Pancreas (tissue), 10 donors: ENCODE measurements at places on chromosomes 4 and X. TPM values are rescaled to one million over a fixed set of nuclear protein-coding genes. Genes with fewer than 3 reads are reported as not detected.

Gene COL25A1
- 0.25 TPM for total RNA-seq

- DNase-seq = no peak
- no peaks in the 10 kb centered on the region for H3K36me3 ChIP-seq
- no peaks in the 10 kb centered on the region for H3K27me3 ChIP-seq
- no peak overlapping the region for H3K27ac ChIP-seq
- H3K4me3 ChIP-seq = no peak overlapping the region
- no peaks in the 10 kb centered on the region for H3K4me1 ChIP-seq
Measured at GRCh38 chrX:148069759-148070503, 88.8 kb downstream of the FMR1NB start.

Gene AMBN
- not detected for total RNA-seq

- no peak overlapping the region for H3K4me3 ChIP-seq
- peaks cover under 1% of the 10 kb centered on the region for H3K27me3 ChIP-seq
- no peak overlapping the region for H3K27ac ChIP-seq
- H3K36me3 ChIP-seq = no peaks in the 10 kb centered on the region
- no peak for DNase-seq
- no peaks in the 10 kb centered on the region for H3K4me1 ChIP-seq
Measured at GRCh38 chrX:24999511-24999910, 16.3 kb downstream of the ARX start.

DNA sequence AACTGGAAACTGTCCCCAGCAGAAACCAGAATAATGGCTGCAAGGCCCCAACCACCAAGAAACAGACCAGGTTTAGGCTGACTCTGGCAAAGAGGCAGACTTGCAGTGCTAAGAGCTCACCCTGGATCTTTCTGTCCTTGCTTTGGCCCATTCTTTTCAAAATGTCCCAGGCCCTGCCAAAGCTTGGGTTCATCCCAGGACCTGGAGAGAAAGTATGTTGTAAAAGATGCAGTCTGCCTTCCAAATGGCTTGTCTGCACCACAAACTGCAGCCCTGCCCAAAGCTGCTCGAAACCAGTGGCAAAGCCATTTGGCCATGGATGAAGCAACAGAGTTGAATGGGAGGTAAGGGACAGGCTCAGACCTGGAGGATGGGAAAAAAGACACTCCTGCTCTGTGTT is 38.0 kb upstream of the LNX1 start:
- no peaks in the 10 kb centered on the region for H3K27me3 ChIP-seq
- H3K4me3 ChIP-seq = no peak overlapping the region

Gene PHOX2B
- not detected for total RNA-seq

Gene ADAMTS3
- total RNA-seq = 0.09 TPM

- DNase-seq = no peak
- H3K27ac ChIP-seq = no peak overlapping the region
- H3K36me3 ChIP-seq = no peaks in the 10 kb centered on the region
- H3K4me1 ChIP-seq = no peaks in the 10 kb centered on the region
Measured at GRCh38 chrX:106356580-106356979, 188.5 kb downstream of the PWWP3B start.

GRCh38 chr4:6368096-6368495 is 98.4 kb downstream of the WFS1 start:
- no peaks in the 10 kb centered on the region for H3K27me3 ChIP-seq
- no peaks in the 10 kb centered on the region for H3K4me1 ChIP-seq
- no peak overlapping the region for H3K4me3 ChIP-seq
- H3K27ac ChIP-seq = no peak overlapping the region
- no peak for DNase-seq
- H3K36me3 ChIP-seq = no peaks in the 10 kb centered on the region

DNA sequence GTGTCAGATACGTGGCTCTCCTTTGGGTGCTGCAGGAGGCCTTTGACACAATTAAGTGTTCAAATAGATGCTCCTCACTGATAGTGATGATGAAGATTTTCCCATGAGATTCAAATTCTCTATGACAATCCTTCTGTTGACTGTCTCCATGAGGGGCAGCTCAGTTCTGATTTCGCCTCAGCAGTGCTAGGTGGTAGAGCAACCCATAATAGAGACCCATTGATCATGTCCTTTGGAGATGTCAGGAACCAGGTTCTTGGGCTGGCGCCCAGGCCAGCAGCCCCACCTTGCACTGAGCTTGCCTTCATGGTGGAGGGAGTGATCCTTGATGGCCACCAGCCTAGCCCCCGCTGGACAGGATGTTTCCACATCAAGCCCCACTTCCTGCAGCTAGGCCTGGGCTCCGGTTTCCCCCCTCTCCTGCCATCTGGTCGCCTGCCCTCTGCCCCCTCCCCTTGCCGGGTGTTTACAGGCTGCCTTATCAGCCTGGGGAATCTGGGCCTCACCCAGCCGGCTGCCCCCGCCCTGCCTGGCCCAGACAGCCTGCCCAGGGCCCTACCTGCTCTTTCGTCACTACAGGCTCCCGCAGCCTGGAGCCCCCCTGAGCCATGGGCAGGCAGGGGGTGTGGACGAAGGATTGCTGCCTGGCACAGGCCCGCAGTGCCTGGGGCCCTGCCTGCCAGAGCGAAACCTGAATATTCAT is 12.6 kb downstream of the ELF4 start:
- no peak overlapping the region for H3K4me3 ChIP-seq
- no peaks in the 10 kb centered on the region for H3K4me1 ChIP-seq
- no peaks in the 10 kb centered on the region for H3K27me3 ChIP-seq
- no peak for DNase-seq
- no peaks in the 10 kb centered on the region for H3K36me3 ChIP-seq

Gene TDO2
- total RNA-seq = 0.57 TPM

- no peak overlapping the region for H3K27ac ChIP-seq
- no peak overlapping the region for H3K4me3 ChIP-seq
- H3K27me3 ChIP-seq = no peaks in the 10 kb centered on the region
- no peak for DNase-seq
Measured at GRCh38 chr4:188975271-188975670, 836.0 kb downstream of the TRIML1 start.

DNA sequence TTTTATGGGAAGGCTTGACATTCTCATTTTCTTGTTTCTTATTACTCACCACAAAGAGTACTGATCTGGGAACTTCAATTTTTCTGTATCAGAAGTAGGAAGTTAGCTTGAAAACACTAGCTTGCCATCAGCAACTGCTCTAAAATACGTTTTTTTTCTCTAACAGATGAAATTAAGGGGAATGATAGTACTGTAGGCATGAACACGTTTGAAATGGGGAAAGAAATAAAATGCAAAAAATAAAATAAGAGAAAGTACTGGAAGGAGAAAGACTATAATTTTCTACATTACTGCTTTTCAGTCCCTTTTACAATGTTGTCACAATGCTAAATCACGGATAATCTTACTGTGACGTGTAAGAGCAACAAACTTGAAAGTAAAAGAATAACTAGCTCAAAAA is 1.5 kb downstream of the RADX start:
- no peaks in the 10 kb centered on the region for H3K36me3 ChIP-seq
- peaks cover 3% of the 10 kb centered on the region for H3K4me1 ChIP-seq
- DNase-seq = no peak
- no peak overlapping the region for H3K4me3 ChIP-seq
- no peak overlapping the region for H3K27ac ChIP-seq

Gene ZFYVE28
- total RNA-seq = 6.8 TPM

Gene NAA15
- total RNA-seq = 16.3 TPM
